ENCODE measurements at places on chromosomes 16 and 17.

DNA sequence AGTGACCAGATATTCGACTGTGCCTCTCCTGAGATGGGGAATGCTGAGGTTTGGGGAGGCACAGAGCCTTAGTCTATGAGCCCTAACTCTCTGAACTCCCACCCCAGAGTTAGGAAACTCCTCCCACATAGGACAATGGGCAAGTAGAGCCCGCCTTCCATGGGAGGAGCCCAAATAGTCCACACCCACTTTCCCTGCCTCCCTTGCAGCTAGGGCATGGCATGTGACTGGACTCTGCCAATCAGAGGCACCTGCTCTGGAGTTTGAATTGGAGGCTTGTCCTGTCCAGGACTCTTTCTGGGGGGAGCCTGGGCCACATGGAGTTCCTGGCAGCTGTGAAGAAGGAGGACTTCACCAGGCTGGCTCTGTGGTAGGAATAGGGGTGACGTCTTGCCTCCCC, 48.4 kb downstream of the SOCS1 start:
- no peak for DNase-seq

GRCh38 chr17:65556014-65556909, 5.2 kb downstream of the AXIN2 start:
- DNase-seq = no peak

DNA sequence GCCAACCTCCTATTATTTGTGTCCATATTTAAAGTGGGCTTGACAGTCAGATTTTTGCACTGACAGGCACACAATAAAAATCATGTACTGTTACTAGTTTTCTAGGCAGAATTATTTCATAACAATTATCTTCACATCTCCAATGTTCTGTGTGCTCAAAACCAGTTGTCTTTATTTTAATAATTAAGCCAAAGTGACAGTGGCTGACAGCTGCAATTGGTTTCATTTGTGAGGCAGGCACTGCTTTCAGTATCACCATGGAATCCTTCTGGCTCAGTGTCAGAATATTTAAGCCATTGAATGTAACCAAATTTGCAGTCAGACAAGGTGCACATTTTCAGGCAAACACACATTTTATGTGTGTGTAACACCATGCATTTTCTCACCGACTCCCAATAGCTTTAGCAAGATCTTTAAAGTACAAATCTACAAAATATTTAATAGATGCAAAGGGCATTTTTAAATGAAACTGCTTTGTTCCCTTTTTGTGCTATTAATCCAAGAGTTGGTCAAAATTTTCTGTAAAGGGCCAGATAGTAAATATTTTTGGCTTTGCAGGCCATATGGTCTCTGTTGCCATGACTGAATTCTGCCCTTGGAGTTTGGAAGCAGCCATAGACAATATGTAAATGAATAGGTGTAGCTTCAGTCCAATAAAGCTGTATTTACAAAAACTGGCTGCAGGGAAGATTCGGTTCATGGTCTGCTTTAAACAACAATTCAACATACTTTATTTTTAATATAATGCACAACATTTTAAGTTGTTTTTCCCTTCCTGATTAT, 486.0 kb downstream of the KCNJ2 start:
- no peak for DNase-seq

DNA sequence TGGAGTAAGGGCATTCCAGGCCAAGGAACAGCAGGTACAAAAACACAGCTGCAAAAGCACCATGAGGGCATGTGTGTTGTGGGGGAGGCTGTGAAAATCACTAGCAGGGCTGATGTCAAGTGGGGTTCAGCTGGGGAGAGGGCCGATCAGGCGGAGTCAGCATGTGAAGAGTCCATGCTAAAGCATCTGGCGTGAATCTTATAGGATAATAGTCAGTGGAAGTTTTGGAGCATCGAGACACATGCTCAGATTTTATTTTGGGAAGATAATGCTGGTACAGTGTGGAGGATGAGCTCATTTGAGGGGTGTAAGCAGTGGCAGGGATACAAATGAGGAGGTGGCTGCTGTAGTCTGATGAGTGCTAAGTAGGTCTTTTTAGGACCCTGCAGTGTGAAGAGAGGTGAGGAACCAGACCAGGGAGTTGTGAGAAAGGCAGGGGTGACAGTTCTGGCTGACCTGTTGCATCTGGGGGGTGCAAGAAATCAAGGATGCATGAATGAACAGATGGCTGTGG, 30.3 kb downstream of the MMD start:
- no peak for DNase-seq

DNA sequence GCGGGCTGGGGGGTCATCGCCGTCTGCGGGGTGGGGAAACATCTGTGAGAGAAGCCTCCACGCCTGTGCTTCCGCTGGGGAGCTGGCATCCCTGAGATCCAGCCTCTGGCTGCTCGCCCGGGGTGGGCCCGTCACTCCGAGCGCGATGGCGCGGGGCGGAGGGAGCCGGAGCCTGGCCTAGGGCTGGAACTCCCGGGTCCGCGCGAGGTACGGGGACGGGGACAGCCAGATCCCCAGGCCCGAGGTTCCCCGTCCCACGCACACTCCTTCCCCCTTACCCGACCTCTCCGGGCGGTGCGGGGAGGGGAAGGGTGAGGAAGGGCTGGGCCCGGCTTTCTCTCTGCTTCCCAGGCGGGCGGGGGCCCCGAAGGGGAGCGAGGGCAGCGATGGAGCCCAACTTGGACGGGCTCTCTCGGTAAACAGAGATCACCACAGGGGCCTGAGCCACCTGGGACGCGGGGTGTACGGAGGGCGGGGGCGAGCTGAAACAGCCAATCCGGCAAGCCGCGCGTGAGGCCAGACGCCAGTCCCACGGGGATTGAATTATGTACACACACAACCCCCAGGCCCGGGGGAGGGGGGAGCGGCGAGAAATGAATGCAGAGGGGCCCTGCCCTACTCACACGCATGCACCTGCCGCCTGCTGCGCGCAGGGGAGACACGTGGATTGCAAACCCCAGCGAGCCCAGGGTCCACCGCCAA, at the start of gene SLC16A11:
SLC16A11 (minus strand) TSS at position 596 of the 702 bp plus-strand sequence; CDS start at position 17, 579 bp downstream.
- no peak for DNase-seq

DNA sequence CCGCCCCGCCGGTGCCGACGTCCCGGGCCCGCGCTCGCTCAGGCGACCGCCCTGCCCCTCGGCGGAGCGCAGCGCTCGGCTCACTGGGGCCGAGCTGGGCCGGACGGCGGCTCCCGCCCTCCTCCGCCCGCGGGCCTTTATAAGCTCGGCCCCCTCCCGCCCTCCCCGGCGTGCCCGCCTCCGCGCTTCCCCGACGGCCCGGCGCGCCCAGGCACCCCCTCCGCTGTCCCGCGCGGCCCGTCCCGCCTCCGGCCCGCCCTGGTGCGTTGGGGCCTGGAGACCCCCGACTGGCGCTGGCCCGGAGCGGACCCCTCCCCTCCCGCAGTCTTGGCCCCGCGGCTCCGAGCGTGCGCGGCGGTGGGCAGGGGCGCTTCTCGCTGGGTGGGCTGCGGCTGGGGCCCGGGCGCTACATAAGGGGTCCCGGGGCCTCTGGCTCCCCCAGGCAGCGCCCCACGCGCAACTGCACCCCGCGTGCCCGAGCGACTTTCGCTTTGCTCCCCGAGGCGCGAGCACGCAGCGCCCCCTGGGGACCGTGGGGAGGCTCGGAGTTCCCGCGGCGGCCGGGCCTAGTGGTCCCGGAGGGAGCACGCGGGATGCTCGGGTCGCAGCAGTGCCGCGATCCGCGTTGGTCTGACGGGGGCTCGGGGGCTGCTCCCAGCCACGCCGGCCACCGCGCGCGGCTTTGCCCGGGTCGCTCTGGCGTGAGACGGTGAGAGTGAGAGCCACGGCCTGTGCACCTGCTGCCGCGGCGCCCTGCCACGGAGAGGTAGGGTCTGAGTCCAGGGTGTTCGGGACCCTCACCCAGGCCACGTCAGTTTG, at the start of gene PIEZO1:
PIEZO1 (minus strand) TSS at position 115 of the 819 bp plus-strand sequence. CDS start 256 bp downstream, outside the sequence.
- DNase-seq = no peak

DNA sequence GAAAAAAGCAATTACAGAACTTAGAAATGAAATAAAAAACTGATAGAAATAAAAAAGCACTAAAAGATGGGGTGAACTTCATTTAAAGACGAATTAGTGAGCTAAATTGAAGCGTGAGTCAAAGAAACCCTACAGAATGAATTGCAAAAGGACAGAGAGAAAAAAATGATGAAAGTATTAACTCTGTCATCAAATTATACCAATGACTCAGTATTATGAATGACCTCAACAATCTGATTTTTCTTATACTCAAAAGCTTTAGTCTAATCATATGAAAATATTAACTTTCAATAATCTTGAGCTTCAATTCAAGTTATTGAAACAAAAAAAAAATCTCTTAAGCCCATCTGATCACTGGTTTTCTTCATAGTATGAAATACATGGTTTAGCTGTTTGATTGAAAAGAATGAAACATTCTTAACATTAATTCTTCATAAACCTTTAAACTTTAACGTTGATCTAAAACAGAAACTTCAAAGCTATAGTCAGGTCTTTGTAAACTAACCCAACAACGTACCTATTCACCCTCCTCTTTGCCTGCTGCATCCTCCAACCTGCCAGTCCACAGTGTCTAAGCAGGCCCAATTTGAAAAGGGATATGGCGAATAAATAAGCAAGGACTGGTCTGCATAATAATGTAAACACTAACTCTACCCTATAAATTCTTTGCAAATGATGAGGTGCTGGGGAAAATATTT, 6.6 kb downstream of the ABCA5 start:
- no peak for DNase-seq

- DNase-seq = no peak
These were observed 137.4 kb upstream of the COX10 start for GRCh38 chr17:13931800-13932460.

DNA sequence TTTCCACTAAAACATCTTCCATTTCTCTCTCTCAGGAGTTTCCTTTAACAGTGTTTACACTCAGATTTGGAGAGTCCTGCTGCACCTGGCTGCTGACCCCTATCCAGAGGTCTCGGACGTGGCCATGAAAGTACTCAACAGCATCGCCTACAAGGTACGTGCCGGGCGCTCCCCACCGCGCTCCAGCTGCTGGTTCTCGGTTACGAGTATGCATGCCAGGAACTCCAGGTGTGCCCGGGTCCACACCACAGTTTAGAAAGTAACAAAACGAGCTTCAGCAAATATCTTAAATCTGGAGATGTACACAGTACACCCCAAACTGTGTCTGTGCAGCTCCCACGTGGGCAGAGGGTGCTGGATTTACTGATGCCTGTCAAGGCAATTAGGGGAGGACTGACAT, 82.9 kb upstream of the CHMP6 start:
- DNase-seq = no peak

DNA sequence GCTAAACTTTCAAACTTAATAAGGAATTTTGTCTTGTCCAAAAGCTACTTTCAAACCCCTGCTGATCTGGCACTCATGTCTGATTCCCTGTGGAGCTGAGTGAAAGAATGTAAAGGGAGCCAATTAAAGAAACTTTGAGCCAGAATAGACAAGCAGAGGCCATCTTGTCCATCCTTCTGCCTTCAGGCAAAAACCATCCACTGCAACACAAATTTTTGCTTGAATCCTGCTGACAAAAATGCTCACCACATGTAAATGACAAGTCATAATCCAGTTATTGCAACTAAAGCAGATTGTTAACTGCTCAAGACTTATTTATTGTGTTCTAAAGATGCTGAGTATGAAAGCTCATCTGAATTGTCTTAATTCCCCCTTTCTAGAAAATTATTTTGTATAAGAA, 124.0 kb upstream of the HLF start:
- no peak for DNase-seq

GRCh38 chr17:7717756-7718350, 309 bp downstream of the DNAH2 start:
- no peak for DNase-seq

DNA sequence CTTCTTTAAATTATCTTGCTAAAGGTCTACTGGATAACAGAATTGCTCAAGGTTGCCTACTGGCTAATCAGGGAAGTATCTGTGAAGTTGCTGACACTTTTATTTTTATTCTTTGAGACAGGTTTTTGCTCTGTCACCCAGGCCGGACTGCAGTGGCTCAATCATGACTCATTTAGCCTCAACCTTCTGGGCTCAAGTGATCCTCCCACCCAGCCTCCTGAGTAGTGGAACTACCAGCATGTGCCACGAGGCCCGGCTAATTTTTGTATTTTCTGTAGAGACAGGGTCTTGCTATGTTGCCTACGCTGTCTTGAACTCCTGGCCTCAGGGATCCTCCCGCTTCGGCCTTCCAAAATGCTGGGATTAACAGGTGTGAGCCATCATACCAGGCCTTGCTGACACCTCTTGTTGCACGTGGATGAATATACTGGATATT, 43.1 kb downstream of the GLG1 start:
- no peak for DNase-seq

GRCh38 chr16:89784406-89784805, 32.0 kb downstream of the FANCA start:
- DNase-seq = no peak

DNA sequence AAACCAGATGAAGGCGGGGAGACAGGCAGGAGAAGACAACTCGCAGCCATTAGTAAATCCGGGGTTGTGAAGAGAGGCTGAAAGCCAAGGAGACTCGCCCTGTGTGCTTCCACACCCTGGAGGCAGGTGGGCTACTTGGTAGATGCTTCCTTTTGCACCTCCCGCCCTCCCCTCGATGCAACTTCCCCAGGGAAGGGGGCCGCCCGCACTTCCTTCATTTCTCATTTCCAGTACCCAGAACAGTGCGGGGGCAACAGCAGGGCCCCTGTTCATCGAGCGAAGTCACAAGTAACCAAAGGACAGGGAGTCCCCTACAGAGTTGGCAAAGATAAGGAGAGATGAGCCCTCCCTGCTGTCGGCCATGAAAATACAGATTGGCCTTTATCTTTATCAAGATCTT, 25.0 kb downstream of the CCDC40 start:
- DNase-seq = no peak

DNA sequence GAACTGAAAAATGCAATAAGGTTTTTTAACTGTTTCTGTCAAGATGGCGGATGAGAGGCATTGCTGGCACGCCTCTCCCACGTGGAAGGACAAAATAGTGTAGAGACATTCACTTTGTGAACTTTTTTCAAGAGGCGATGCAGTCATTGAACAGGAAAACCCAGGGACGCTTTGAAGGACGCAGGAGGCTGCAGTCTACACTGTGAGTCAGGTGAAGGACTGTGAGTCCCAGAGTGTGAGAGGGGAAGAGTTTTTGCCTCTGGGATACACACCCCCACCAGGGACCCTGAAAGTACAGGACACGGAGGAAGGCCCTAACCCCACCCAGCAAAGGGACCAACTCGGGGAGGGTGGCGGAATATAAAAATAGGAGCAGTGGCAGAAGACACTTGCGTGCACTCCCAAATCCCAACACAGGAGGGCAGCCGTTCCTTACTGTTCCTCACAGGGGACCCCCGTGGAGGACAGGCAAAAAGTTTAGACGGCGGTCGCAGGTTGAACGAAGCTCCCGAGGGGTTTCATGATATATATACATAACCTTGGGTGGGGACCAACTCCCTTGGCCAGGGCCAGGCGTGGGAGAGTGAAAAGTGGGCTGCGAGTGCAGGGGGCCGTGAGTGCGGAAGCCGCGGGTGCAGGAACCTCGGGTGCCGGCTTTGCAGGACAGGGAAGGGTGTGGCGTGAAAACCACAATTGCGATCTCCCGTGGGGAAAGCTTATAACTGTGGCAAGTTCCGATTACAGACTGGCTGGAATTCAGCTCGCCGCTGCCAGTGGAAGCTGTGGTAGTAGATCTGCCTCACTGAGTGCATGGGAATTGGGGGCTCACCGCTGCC, 82.0 kb upstream of the ALOX12 start:
- DNase-seq = no peak

- DNase-seq = no peak
These were observed 209.0 kb downstream of the RGS9 start for GRCh38 chr17:65346166-65346565.

All from vagina (tissue), 2 donors.